BJ (cell line): ENCODE measurements at places on chromosomes 12 and 14.

DNA sequence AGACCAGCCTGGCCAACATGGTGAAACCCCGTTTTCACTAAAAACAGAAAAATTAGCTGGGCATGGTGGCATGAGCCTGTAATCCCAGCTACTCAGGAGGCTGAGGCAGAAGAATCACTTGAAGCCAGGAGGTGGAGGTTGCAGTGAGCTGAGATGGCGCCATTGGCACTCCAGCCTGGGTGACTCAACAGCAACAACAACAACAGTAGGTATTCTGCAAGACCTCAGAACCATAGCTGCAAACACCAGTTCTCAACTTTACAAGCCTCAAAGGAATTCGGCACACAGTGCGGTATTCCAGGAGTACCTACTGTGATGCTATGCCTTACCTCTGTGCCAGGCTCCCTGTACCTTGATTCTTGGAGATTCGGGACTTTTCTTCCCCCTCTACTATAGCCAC is 15.8 kb downstream of the FOXN3 start:
- DNase-seq = no peak

- no peak for DNase-seq
Measured at GRCh38 chr12:27667540-27667939, 28.7 kb upstream of the REP15 start.

DNA sequence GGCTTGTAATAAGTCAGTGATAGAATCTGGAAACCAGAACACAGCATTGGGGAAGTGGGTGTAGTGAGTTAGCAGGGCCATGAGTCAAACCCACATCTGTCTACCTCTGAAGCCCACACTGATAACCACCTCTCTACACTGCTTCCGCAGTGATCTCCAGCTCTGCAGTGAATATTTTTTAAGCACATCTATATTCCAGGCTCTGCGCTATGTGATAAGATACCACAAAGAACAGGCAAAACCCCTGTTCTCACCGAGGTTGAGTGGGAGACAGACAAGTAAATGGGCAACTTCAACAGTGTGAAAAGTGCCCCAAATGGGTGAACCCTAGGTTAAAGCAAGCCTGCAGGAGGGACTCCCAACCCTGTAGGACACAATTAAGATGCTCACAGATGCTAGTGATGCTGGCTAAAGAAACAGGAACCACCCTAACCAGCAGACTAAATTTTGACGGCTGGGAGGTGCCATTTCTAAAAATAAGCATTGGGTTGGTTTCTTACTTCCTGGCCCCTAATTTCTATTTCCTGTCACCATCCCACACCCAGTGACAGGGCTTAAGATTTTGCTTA is 375.0 kb downstream of the DPF3 start:
- no peak for DNase-seq

GRCh38 chr14:43532825-43533416 is 974.2 kb downstream of the FSCB start:
- DNase-seq = no peak

- no peak for DNase-seq
Measured at GRCh38 chr14:22485178-22485577, 103.8 kb downstream of the DAD1 start.

DNA sequence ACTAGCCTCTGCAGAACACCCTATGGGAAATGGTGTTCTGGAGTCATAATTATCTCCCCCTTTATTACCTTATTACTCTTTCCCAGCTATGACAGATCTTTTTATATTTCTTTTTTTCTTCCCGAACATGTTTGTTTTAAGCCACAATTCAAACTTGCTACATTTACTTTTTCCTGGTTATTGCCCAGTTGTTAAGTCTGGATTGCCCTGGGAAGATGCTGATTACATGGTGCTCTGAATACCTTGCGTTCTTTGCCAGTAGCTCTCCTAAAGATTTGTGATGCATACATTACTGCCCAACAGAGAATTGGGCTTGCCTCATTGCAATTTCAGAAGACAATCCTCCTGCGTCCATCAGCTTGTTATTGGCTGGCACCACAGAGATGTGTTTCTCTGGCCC is 118.3 kb upstream of the FGD4 start:
- no peak for DNase-seq
